GM12878 (cell line): ENCODE measurements at places on chromosomes 4 and X.

- H3K4me3 ChIP-seq = no peak overlapping the region
- H3K27ac ChIP-seq = no peak overlapping the region
- H3K27me3 ChIP-seq = no peaks in the 10 kb centered on the region
- H3K4me1 ChIP-seq = no peaks in the 10 kb centered on the region
- no peaks in the 10 kb centered on the region for H3K36me3 ChIP-seq
These were observed 93.8 kb downstream of the SLC2A9 start for GRCh38 chr4:9927341-9928007.

DNA sequence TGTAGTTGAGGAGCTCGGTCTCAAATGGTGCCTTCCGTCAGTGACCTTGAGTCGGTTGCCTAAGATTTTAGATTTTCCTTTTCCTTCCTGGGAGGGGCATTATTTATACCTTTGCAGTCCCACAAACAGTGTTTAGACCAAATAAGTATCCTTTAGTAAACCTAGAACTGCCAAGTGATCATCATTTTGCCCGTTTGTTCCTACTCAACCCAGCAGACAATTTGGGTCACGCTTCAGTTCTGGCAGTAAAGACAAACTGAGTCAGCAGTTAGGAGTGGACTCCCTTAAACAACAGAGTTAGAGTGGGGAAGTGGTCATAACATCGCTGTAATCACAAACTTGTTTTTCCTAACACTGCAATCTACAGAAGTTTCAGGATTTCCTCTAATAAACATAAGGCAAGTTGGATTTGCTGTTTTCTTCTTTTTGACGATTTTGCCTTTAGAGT is 777 bp upstream of the WDFY3 start:
- H3K4me3 ChIP-seq = no peak overlapping the region
- DNase-seq = no peak
- H3K4me1 ChIP-seq = no peaks in the 10 kb centered on the region
- H3K36me3 ChIP-seq = no peaks in the 10 kb centered on the region

DNA sequence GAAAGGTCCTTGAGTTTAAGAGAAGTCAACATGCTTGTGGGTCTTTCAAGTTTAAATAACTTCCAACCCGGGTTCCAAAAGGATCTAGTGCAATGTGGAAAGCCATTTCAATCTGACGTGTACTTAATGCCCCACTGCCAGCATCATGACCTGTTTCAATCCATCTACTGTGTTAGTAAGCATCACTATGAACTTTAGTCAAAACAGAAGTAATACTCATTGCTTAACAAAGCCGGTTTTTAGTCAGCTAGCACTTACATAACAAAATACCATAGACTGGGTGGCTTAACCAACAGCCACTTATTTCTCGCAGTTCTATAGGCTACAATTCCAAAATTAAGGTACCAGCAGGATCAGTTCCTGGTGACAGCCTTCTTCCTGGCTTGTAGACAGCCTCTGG is 677.5 kb downstream of the DMD start:
- H3K27ac ChIP-seq = no peak overlapping the region
- H3K4me3 ChIP-seq = no peak overlapping the region
- no peaks in the 10 kb centered on the region for H3K27me3 ChIP-seq
- H3K4me1 ChIP-seq = no peaks in the 10 kb centered on the region
- no peak for DNase-seq

- H3K36me3 ChIP-seq = no peaks in the 10 kb centered on the region
- no peak overlapping the region for H3K4me3 ChIP-seq
- H3K27ac ChIP-seq = no peak overlapping the region
- DNase-seq = no peak
- H3K4me1 ChIP-seq = no peaks in the 10 kb centered on the region
- no peaks in the 10 kb centered on the region for H3K27me3 ChIP-seq
These were observed 26.9 kb upstream of the PASD1 start for GRCh38 chrX:151536571-151536970.

- no peak for DNase-seq
- no peaks in the 10 kb centered on the region for H3K4me1 ChIP-seq
- H3K36me3 ChIP-seq = no peaks in the 10 kb centered on the region
- H3K4me3 ChIP-seq = no peak overlapping the region
These were observed 214.8 kb downstream of the SPATA18 start for GRCh38 chr4:52265781-52266525.

- H3K27me3 ChIP-seq = no peaks in the 10 kb centered on the region
- peak overlapping the region; percentile 81; the same call in 1 of the 2 replicates for H3K4me3 ChIP-seq
- H3K27ac ChIP-seq = peak overlapping the region; percentile 46; the same call in 1 of the 2 replicates
- no peaks in the 10 kb centered on the region for H3K4me1 ChIP-seq
- no peaks in the 10 kb centered on the region for H3K36me3 ChIP-seq
These were observed 394 bp upstream of the DYNLT3 start for GRCh38 chrX:37847733-37848197.

DNA sequence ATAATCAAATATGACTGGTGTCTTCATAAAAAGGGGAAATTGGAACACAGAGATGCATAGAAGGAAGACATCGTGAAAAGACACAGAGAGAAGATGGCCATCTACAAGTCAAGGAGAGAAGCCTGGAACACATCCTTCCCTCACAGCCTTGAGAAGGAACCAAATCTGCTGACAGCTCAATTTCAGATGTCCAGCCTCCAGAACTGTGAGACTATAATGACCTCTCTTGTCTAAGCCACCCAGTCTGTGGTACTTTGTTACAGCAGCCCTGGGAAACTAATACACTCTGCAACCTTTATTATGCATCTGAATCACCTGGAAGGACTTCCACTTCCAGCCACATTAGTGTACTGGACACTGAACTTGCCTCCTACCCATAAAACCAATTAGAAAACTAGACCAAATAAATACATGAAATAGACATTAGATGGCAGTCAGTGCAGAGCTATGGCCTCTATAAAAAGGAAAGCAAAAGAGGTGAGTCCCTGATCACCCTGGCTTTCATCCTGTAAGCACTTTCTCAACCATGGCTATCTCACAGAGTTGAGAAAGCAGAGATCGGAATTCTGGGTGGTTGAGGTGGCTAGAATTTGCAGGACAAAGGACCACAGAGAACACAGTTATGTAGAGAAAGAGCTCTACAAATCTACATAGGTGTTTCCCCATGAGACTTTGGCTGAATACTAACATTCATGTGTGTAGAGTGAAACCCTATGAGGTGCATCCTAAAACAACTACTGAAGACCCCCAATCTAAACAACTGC is 25.7 kb downstream of the GAB3 start:
- no peak overlapping the region for H3K4me3 ChIP-seq
- no peak for DNase-seq
- H3K27ac ChIP-seq = no peak overlapping the region
- no peaks in the 10 kb centered on the region for H3K27me3 ChIP-seq
- no peaks in the 10 kb centered on the region for H3K36me3 ChIP-seq
- H3K4me1 ChIP-seq = peaks cover 8% of the 10 kb centered on the region

- H3K27me3 ChIP-seq = no peaks in the 10 kb centered on the region
- H3K4me1 ChIP-seq = no peaks in the 10 kb centered on the region
- no peaks in the 10 kb centered on the region for H3K36me3 ChIP-seq
- H3K4me3 ChIP-seq = no peak overlapping the region
- no peak for DNase-seq
These were observed 67.3 kb downstream of the NAT8L start for GRCh38 chr4:2126309-2127043.

- no peak overlapping the region for H3K27ac ChIP-seq
- no peaks in the 10 kb centered on the region for H3K27me3 ChIP-seq
- no peaks in the 10 kb centered on the region for H3K36me3 ChIP-seq
- no peak for DNase-seq
- no peaks in the 10 kb centered on the region for H3K4me1 ChIP-seq
- no peak overlapping the region for H3K4me3 ChIP-seq
These were observed 82.2 kb upstream of the PCDH18 start for GRCh38 chr4:137614491-137614890.

DNA sequence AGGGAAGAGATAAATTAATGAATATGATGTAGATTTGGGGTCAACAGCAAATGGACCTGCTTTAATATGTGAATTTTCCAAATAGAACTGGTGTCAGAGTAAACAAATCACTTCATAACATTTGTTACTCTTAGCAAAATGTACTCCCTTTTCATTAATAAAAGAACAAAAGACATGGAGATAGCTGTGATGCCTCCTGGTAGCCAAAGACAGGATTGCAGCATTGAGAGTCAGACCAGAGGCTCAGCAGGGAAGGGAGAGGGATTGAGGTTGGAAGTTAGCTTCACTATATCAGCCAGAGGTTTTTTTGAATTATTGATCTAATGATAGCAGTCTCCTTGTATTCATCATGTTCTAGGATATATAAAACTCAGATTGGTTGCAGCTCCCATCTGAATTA is 17.4 kb upstream of the RAB40A start:
- H3K27ac ChIP-seq = no peak overlapping the region
- DNase-seq = no peak
- no peak overlapping the region for H3K4me3 ChIP-seq
- no peaks in the 10 kb centered on the region for H3K27me3 ChIP-seq
- no peaks in the 10 kb centered on the region for H3K4me1 ChIP-seq

- DNase-seq = no peak
- no peaks in the 10 kb centered on the region for H3K27me3 ChIP-seq
- H3K27ac ChIP-seq = no peak overlapping the region
- no peaks in the 10 kb centered on the region for H3K36me3 ChIP-seq
- H3K4me1 ChIP-seq = no peaks in the 10 kb centered on the region
- H3K4me3 ChIP-seq = no peak overlapping the region
These were observed 85.5 kb downstream of the USP46 start for GRCh38 chr4:52573551-52573950.
